ENCODE measurements at places on chromosomes 16 and 17.

DNA sequence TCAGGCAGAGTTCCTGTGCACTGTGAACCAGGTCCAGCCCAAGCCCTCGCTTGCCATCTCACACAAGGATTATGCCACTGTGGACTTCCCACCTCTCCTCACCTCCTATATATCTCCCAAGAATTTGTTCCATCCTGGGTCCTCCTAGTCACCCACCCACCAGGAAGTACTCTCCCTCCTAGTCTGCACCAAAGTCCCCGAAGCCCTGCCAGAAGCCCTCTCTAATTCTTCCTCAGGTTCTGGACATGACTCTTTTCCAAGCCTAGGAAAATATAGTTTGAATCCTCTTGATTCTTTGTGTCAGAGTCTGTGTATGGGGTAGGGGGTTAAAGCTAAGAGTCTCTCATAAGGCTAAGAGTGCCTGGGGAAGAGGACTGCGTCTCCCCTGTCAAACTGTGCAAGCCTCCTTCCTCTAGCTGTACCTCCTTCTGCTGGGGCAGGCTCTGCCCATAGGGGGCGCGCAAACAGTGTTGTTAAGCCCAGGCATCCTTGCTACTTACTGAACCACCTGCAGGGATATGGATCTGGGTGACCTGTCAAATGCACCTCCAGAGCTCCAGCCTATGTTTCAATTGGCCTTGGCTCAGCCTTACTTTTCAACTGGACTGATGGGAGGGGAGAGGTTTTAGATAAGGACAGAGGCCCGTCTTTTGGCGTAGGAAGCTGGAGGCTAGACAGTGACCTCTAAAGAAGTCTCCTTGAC is 16.6 kb upstream of the DLX4 start:
- peak; percentile 72 for DNase-seq

DNA sequence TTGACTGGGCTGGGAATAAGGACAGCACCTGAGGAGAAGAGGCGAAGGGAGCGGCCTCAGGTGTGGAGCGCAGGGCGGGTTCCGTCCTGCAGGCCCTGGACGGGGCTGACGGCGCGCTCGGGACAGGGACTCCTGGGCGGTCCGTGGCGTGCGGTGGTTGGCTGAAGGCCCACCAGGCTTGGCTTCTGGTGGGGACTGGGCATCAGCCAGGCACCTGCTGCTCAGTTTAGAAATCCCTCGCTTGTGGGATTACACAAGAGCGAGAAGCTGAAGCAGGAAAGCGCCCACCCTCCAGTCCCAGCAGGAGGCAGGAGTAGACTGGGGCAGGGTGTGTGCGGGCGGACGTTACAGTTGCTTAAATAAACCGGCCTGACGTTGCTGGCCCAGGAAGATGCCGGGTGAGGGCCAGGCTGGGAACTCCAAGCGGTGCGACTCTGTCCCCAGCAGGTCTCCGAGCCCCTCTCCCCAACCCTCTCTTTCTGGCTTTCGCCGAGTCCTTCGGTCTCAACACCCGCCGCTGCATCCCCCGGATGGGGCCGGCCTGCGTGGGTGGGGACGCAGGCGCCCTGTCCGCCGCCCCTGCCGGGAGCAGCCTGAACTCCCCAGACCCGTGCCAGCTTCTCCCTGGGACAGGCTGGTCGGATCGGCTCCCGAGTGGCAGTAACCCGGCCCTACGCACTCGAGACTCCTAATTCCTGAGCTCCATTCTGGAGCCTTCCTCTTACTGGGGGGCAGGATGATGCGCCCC is 639 bp downstream of the MIF4GD start:
- DNase-seq: peak; percentile 64

- no peak for DNase-seq
Measured at GRCh38 chr16:49800876-49801275, 55.0 kb downstream of the ZNF423 start.

DNA sequence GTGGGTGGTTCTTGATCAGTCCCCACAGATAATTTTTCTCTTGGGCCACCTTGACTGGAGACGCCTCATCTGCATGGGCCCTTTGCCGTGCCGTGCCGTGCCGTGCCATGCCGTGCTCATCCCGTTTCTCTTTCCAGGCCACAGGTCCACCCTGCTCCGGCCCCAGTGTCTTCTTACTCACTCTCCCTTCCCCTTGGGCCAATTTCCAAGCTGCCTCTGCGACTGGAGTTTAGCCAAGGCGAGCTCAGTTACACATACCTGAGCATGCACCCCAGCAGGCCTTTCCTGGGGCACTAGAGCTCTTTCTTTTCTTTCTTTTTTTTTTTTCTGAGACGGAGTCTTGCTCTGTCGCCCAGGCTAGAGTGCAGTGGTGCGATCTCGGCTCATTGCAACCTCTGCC is 40.5 kb upstream of the MGAT5B start:
- DNase-seq: no peak

All from NCI-H526 treated with DMSO at 0.1 percent for 48 hours (cell line).